Neural crest cell (in vitro differentiated cells): ENCODE measurements at places on chromosomes 16 and 17. TPM values are rescaled to one million over a fixed set of nuclear protein-coding genes. Genes with fewer than 3 reads are reported as not detected.
A peak's percentile ranks its signal among the peaks of the same experiment; 100 is the strongest.

DNA sequence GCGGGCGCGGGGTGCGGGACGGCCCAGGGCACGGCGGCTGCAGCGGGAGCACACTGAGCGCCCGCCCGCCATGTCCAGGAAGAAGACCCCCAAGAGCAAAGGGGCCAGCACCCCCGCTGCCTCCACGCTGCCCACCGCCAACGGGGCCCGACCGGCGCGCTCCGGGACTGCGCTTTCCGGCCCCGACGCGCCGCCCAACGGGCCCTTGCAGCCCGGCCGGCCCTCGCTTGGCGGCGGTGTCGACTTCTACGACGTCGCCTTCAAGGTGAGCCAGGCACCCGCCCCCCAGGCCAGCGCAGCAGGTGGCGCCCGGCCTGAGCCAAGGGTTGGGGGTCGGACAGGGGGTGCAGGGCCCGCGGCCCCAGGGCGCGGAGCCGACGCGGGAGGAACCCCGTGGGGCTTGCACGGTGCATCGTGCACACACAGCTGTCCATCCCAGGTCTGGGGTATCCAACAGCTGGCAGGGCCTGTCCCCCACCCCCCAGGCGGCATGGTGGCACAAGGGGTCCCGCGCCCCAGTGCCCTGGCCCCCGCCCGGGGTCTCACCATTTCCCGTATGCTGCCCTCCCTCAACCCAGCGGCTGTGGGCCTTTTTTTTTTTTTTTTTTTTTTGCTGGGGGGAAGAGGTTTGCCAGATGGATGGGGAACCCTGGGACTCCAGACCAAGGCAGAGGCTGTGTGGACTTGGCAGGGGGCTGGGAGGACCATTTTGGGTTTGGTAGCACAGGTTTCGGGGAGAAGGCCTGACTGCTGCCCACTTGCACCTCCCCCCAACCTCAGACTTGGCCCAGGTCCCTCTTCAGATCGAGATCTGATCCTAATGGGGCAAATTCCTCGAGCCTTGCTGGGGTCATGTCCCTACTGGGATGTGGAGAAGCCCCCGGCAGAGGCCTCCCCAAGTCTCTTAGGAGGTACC is 547 bp downstream of the RAB26 start:
- no peak for DNase-seq

CD300H gene
- total RNA-seq, result not detected in 2 replicates

DNA sequence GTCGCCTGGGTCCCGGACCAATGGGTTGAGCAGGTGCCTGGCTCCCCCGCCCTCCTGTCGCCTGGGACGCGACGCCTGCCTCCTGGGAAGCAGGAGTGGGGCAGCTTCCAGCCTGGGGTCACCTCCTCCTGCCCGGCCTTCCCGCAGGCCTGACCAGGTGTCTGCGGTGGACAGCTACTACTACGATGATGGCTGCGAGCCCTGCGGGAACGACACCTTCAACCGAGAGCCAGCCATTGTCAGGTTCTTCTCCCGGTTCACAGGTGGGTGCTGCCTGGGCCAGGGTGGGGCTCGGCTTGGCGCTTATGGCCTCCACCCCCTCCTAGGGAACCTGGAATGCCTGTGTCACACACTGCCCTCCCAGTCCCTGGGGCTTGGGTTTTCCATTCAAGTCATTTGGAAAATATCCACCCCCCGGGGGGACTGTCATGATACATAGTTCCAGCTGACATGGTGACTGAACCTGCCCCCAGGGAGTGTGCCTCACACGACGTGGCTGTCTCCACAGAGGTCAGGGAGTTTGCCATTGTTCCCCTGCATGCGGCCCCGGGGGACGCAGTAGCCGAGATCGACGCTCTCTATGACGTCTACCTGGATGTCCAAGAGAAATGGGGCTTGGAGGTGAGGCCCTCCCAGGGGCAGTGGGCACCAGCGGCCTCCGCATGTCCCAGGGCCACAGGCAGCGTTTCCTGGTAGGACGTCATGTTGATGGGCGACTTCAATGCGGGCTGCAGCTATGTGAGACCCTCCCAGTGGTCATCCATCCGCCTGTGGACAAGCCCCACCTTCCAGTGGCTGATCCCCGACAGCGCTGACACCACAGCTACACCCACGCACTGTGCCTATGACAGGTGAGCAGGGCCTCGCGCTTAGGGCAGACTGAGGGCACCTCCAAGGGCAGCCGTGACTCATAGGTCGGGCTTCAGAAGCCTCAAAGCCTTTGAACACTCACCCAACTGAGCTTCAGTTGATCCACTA is 2.3 kb downstream of the DNASE1 start:
- no peak for DNase-seq

TBC1D3E gene
- not detected in 2 replicates for total RNA-seq

KRT33B gene
- not detected in 2 replicates for total RNA-seq

DNA sequence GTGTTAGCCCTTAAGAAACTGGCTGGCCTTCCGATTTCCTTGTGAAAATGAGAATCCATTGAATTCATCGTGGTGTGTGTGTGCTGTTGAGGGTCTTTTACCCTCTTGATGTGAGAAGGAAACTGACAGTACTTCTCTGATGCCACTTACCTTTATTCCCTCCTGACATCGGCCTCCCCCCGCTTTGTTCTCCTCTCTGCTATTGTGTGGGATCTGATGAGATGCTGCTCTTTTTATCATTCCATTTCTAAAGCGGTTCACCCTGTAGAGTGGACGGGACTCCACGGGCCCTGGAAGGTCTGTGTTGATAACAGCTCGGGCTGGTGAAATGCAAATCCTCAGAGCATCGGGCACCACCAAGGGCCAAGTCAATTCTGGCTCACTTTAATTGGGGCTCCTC is 69.8 kb downstream of the MARCHF10 start:
- DNase-seq, result no peak

DNA sequence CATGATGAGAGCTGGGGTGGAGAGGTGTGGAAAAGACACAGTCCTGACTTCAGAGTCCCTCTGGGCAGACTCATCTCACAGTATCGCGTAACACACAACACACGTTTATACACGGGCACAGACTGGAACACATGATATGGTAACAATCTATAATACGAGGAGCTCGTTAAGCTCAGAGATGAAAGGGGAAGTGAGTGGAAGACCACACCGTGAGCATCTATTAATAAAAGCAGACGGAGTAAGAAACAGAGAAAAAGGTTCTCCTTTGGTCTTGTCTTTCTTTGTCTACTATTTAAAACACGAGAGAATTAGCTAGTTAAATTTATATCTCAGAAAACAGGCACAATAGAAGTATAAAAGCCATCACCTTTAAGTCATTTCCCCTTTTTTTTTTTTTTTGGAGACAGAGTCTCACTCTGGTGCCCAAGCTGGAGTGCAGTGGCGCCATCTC is 13.5 kb downstream of the ANKRD11 start:
- DNase-seq, result no peak

DNA sequence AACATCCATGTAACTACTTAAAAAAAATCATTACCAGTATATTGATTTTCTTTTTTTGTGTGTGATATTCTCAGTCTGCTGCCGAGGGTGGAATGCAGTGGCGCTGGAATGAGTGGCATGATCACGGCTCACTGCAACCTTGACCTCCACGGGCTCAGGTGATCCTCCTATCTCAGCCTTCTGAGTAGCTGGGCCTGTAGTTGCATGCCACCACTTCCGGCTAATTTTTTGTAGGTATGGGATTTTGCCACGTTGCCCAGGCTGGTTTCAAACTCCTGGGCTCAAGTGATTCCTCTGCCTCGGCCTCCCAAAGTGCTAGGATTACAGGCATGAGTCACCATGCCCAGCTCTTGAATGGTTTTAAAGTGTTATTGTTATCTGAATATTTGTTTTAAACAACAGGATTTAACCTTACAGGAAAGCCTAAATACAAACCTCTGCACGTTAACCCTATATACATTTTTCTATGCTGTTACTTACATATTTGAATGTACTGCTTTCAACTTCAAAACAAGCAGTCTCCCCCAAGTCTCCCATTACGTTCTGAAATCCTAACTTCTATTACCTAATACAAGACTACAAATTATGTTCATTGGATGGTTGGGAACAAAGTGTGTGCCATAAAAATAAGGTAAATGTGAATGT is 61.7 kb downstream of the KPNA2 start:
- DNase-seq, result no peak

- DNase-seq, result no peak
Observed at GRCh38 chr16:66489818-66490217, 60.1 kb downstream of the TK2 start.

GRCh38 chr17:7969433-7969832 is 33.0 kb upstream of the GUCY2D start:
- DNase-seq, result no peak

DNA sequence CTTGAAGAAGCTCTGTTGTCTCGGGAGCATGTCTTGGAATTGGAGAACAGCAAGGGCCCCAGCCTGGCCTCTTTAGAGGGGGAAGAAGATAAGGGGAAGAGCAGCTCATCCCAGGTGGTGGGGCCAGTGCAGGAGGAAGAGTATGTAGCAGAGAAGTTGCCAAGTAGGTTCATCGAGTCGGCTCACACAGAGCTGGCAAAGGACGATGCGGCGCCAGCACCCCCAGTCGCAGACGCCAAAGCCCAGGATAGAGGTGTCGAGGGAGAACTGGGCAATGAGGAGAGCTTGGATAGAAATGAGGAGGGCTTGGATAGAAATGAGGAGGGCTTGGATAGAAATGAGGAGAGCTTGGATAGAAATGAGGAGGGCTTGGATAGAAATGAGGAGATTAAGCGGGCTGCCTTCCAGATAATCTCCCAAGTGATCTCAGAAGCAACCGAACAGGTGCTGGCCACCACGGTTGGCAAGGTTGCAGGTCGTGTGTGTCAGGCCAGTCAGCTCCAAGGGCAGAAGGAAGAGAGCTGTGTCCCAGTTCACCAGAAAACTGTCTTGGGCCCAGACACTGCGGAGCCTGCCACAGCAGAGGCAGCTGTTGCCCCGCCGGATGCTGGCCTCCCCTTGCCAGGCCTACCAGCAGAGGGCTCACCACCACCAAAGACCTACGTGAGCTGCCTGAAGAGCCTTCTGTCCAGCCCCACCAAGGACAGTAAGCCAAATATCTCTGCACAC is 21.2 kb downstream of the AKAP1 start:
- no peak for DNase-seq

DNA sequence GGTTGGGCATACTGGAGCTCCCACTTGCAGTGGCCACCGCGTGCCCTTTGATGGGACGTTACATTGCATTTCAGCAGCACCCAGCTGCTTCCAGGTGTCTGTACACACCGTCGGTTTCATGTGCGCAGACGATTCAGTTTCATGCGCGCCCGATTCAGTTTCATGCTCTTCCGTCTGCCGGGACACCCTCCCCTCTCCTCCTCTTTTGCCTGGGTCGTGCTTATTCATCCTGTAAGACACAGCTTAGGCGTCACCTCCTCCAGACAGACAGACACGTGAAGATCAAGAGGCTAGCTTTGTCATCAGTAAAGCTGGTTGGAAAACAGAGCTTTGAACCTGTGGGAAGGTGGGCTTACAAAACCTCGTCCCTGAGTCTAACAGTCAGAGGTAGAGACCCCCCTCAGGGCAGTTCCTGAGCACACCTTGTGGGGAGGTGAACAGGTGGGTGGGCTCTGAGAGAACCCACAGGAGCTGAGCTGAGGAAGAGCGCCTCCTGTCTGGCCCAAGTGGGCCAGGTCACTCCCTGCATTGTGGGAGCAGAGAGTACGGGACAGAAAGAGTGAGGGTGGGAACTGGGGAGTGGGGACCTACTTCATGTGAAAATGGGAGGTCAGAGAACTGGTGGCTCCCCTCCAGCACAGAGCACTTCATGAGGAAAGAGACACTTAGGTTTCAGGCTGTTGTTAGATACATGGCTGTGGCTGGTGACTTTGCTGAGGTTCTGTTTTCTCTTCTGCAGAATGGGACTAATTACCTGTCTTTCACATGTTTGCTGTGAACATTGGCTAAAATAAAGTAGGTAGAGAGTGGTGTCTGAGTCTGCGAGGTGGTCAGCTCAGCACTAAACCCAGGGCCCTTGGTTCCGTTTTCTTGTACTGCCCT is 122.1 kb downstream of the SNX29 start:
- DNase-seq, result no peak

NTN1 gene
- total RNA-seq, result 10.1 and 10.3 TPM in 2 replicates

DNA sequence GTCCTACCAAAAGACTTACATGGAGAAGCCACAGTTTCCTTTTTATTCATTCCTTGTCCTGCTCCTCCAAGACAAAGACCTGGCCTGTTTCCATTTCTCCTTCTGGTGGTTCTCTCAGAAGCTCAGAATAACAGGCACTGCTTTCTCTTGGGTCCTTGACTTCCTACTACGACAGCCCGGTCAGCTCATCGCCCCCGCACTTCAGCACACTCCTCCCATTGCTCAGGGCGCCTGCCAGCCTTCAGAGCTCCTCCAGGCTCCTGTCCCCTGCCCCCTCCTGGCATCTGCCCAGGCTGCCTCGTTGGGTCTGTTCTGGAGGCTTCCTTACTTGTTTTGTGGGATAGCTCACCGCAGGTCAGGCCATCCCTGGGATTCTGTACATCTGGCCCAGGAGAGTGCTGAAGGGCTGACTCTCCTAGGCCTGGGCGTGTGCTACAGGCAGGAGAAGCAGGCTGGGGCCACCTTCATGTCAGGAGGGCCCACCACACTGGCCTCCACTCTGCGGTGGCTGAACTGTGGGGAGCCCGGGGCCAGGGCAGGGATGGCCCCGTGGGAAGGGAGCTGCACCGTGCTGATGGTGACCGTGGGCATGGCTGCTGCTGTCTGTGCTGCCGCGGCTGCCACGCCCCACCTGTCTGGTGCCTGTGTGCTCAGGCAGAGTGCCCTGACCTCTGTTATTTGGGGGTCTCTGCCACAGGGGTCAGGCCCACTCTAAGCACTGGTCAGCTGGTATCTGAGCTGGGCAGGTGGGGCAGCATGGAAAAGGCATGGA is 17.7 kb downstream of the TCF25 start:
- DNase-seq, result no peak

GRCh38 chr17:21104608-21105007 is 22.2 kb upstream of the DHRS7B start:
- no peak for DNase-seq

GRCh38 chr17:50867363-50868139 is 1.4 kb upstream of the TOB1 start:
- DNase-seq, result peak; percentile 87

DNA sequence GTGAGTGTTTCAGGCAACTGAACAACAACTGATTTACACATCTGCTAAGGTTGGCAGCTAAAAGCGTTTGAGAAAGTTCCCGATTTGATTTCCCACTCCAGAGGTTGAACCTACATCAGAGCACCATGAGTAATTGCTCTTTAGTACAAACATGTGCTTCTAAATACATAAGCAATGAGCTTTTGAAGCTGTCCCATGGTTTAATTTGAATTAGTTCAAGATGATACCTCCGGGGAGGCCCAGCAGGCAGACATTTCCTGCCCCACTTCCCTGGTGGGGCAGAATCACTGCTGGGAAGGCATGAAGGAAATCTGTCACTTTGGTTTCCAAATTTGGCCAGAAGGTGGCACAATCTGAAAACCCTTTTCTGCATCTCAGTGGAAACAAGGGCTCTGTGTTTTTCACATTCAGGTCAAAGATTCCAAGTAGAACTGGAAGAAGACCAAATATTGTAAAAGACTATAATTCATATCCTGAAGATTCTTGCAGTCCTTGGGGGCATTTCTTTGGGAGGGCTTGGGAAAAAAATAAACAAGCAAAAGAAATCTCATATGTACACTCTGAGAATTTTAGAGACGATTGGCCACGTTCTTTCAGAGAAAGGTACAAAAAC is 176.2 kb upstream of the FAM20A start:
- peak; percentile 72 for DNase-seq

DNA sequence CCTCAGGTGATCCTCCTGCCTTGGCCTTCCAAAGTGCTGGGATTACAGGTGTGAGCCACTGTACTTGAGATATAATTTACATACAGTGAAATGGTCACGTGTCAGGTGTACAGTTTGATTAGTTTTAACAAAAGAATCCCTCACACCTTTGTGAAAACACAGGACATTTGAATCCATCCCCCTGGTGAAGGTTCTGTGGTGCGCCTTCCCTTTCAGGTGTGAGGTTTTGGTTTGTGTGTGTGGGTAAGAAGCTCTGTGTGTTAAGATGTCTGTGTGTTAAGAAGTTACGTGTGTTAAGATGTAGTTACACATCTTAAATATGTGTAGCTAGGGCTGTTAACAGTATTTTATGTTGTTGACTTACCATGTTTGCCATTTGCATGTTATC is 4.4 kb downstream of the SEC14L1 start:
- DNase-seq, result no peak
